ENCODE measurements at places on chromosomes 2 and 18.

DNA sequence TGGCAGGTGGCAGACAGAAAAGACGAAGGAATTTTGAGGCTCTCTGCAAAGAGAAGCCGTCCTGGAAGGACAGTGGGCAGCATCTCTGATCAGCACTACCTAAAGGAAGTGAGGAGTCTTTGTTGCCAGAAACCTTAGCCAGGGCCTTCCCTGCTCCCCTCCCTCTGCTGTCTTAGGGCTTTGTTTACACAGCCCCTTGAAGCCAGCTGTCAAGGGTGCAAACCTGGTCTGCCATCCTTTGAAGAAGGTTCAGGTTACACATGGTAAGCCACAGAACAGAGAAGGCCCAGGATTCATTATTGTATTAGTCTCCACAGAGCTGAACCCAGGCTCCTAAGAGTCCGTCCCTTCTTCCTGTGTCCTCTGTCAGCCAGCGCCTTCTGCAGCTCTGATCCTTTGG is 356.7 kb downstream of the TGIF1 start:
- DNase-seq: no peak

DNA sequence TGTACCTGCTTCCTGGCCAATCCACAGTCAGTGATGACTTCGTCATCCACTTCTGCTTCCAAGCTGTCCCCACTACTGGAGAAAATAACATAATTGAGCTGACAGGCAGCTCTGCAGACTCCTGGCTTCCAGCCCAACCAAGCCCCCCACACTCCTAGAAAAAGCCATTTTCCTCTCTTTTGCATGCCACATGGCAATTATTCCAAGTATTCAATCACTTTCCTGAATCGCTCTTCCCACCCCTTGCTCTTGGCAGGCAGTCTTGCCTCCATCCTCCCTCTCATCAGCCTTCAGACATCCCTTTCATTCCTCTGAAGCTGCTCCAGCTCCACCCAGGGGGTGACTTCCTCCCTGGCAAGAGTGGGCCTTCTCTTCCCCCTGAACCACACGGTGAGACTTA is 14.3 kb upstream of the ST8SIA5 start:
- no peak for DNase-seq

DNA sequence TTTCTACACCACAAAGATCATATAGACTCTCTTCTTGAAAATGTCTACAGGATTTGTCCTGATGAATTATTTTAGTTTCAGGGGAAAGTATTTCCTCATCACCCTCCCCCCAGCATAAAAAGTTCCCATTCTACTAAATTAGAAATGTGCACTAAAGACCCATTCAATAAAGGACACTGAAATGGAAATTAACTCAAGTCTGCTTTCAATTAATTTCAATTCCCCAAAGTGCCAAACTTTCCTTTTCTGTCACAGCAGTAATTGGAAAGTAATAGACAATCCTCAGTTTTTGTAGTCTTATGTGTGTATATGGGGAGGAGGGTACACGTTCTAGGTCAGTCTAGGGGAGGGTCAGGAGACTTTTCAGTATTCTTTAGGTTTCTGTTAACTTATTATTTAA is 21.5 kb downstream of the ARHGEF33 start:
- DNase-seq: no peak

GRCh38 chr2:101374821-101375561 is 12.3 kb downstream of the CREG2 start:
- no peak for DNase-seq

- no peak for DNase-seq
Observed at GRCh38 chr2:150495993-150496627, 8.6 kb upstream of the RND3 start.

DNA sequence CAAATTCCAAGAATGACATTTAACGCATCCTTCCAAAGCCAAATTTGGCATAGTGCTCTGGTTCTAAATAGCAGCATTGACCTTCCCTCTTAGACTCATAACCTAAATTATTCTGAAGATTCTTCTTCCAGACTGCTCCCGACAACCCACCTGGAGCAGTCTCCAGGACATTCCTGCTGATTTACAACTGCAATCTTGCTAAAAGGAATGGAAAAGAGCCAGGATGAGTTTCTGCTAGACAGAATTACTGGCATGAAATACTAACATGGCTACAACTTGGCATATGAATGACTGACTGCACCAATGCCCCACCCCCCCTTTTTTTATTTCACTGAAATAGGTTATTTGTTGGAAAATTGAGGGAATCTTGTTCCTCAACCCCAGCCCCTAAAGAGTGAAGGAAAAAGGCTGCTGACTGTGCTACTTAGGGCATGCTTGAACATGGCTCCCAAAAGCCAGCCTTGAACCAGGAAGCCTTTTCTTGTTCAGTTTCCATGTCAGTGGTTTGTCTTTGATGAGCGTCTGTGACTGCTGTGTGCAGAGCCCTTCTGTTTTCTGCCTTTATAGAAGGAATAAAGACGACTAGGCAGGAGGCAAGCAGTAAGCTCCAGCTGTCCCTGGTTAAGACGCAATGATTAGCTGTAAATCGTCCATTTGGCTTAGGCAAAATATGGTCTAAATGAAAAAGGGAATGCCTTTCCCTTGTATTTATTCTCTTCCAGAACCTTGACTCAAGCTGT is 47.4 kb upstream of the ITGB6 start:
- DNase-seq: no peak

DNA sequence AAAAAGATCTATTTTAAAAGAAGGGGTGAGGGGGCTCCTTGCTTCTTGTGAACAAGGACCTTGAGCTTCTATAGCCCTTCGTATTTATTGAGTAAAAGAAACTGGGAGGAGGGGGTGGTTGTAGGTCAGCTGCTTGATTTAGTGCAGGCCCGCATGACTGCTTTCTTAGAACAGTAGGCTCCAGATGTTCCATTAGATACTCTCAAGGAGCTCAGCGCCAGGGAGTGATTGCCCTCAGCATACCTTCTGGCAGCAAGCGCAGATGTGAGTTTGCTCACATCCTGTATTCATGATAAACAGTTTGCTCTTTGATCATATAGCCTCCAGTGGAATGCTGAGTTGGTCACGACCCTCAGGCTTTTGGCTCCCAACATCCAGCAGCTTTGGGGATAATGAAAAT is 108.9 kb upstream of the XPO1 start:
- no peak for DNase-seq

GRCh38 chr18:52652391-52652790 is 312.4 kb downstream of the DCC start:
- no peak for DNase-seq

DNA sequence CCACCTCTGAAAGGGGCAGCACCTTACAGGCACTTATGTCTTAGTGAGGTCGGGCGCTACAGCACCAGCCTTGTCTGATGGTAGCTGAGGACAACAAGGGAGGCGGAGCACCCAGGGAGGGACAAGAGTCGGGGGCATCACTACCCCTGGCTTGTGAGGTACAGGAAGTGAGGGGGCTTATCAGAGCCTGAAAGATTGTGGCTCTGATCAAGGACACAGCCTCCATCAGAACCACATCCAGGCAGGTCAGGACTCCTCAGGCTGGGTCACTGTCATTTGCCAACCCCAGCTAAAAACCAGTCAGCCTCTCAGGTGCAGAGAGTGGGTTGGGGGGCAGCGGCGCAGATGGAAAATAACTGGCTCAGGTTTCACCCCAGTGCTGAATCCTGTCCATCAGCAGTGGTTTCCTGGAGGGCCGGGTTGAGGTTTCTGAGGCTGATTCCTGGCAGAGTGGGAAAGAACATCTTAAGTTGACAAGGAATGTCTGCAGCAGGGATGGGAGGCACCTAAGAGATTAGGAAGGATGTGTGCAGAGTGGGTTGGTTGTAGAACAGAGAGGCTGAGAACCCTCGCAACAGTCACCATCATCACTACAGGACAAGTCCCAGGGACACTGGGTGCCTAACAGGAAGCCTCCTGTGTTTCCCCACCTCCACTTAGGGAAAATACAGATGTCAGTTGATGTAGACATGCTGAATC is 45.3 kb downstream of the FBLN7 start:
- no peak for DNase-seq

DNA sequence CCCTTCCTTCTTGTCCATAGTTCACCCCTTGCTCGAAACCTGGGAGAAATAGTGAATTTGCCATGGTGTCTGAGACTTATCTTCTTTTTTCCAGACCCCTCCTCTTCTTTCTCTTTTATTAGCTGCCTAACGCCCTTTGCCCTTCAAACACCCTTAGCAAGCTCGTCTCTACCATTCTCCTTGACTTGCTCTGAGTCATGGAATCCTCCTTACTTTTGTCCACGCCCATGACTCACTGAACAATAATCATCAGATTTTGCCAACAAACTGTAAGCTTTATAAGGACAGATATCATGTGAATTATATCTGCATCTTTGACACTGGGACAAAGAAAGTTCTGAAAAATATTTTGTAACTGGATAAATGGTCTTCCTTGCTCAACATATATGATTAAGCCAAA is 67.1 kb upstream of the CNTNAP5 start:
- DNase-seq: no peak

DNA sequence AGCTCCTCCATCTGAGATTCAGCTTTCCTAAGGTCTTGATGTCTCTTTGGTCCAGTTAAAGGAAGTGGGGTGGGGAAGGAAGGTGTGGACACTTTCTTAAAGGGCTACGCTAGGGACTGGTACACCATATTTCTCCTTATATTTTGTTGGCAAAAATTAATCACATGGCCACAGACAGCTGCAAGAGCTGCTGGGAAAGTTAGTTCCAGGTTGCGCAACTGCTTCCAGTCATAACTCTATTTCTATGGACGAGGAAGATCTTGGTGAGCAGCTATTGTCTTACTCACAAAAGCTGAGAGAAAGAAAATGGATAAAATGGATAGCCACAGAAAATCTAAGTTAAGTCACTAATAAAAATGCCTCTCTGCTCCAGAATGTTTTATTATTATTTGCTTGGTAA is 60.7 kb upstream of the PPM1B start:
- DNase-seq: no peak

GRCh38 chr2:122179492-122180165 is 424.2 kb downstream of the TSN start:
- no peak for DNase-seq

- no peak for DNase-seq
Observed at GRCh38 chr18:35616074-35616473, 34.5 kb downstream of the GALNT1 start.

GRCh38 chr18:9898792-9899549 is 13.2 kb downstream of the TXNDC2 start:
- no peak for DNase-seq

- no peak for DNase-seq
Observed at GRCh38 chr2:104546537-104546936, 307.4 kb upstream of the POU3F3 start.

DNA sequence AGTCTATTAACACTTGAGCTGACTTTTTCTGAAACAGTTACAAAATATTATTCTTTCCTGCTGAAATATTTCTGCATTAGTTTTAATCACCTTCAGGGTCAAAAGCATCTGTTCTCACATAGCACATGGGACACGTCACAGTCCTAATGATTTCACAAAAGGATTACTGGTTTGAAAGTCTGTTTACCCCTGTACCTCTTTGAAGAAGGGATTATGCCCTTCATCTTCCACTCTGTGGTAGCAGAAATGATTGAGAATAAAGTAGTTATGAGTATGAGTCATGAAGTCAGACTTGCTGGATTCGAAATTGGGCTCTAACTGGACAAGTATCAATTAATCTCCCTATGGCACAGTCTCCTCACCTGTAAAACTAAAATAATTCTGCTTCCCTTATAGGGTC is 121.2 kb downstream of the SATB2 start:
- no peak for DNase-seq

GRCh38 chr18:32846896-32847295 is 74.1 kb upstream of the KLHL14 start:
- DNase-seq: no peak

GRCh38 chr2:70508711-70509462 is 44.7 kb downstream of the TGFA start:
- DNase-seq: no peak

GRCh38 chr2:146624430-146625160 is 1220.2 kb upstream of the ACVR2A start:
- DNase-seq: no peak

DNA sequence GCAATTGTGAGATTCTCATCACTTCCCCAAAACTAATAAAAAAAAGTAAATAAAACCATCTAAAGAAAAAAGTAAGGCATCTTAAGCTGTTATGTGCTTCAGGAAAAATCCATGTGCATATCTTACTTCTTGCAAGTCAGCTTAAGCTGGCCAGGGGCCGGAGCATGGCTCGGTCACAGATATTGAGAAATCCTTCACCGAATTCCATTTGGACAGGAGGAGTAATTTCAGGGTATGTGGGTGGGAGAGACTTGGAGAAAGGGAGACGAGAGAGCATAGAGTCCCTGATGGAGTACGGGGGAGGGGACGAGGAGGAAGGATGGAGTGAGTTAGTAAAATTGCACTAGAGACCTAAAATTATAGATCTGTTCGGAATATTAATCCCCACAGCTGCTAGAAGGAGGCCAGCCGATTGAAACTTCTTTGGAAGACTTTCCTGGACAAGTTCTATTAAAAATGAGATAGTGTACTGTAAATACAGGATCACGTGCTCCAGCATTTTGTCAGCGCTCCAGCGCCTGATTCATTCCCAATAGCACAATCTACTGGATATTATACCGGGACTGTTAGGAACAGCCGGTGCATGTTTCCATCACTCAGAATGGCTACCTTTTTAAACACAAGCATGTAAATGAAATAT is 438.5 kb downstream of the ZNF516 start:
- no peak for DNase-seq

- no peak for DNase-seq
Observed at GRCh38 chr18:59567431-59567830, 129.8 kb downstream of the CCBE1 start.
